ENCODE measurements at places on chromosomes 13 and 19.

DNA sequence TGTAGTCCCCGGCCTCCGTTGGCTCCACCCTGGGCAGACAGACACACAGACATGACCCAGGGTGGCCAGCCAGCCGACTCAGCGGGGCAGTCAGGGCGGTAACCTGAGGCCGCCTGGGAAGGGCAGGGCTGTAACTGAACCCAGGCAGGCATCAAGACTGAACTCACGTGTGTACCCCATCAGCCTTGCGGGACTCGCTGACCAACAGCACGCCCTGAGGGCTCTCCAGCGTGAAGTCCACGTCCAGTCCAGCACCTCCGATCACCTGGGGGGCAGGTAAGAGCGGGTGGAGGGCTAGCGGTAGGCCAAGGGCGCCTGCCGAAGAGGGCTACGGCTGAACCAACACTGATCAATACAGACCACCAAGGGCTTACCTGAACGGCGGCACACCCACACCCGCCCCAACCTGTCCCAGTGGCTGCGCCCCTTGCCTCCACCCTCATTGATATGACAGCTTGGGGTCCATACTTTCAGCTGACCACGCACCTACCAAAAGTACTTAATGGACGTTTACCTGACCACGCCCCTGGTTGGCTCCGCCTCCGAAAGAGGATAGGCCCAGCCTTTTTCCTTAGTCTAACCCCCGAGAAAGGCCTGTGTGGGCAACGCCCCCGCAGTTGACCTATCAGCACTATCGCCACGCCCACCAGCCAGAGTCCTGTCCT lies 791 bp downstream of the TMED1 start:
- DNase-seq, result no peak

GRCh38 chr19:57830071-57830602 lies at the start of gene ZNF587B:
TSS of gene ZNF587B (plus strand) at chr19:57830299. CDS start at chr19:57830529, 230 bp downstream.
- DNase-seq, result no peak

GRCh38 chr13:32426990-32427851 lies 709 bp downstream of the N4BP2L1 start:
- DNase-seq, result peak; percentile 44

DNA sequence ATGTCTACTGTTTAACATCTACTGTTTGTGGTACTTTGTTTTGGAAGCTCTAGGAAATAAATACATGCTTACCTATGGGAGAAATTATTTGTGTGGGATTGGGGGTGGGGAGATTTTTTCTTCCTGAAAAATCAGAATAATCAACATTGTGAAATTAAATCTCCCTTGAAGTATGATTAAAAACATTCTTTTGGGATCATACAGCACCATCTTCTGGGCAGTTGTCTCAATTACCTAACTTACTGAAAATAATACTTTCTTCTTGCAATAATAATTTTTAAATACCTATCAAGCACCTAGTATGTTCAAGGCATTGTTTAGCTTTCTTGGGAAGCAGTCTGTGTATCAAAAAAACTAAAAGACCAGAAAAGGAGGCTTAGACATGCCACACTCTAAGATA lies 576.5 kb upstream of the ARGLU1 start:
- DNase-seq, result no peak

Measured in activated CD8-positive, alpha-beta memory T cell treated with anti-CD3 and anti-CD28 coated beads for 1 hour (primary cell).